ENCODE measurements at places on chromosomes 11 and 22.
A peak's percentile ranks its signal among the peaks of the same experiment; 100 is the strongest.

- DNase-seq = no peak
These were observed 84.6 kb upstream of the PHOX2A start for GRCh38 chr11:72328366-72329224.

- DNase-seq = no peak
These were observed 34.7 kb downstream of the USP35 start for GRCh38 chr11:78223320-78223954.

GRCh38 chr11:91041626-91042025 lies 818.8 kb upstream of the CHORDC1 start:
- DNase-seq = no peak

DNA sequence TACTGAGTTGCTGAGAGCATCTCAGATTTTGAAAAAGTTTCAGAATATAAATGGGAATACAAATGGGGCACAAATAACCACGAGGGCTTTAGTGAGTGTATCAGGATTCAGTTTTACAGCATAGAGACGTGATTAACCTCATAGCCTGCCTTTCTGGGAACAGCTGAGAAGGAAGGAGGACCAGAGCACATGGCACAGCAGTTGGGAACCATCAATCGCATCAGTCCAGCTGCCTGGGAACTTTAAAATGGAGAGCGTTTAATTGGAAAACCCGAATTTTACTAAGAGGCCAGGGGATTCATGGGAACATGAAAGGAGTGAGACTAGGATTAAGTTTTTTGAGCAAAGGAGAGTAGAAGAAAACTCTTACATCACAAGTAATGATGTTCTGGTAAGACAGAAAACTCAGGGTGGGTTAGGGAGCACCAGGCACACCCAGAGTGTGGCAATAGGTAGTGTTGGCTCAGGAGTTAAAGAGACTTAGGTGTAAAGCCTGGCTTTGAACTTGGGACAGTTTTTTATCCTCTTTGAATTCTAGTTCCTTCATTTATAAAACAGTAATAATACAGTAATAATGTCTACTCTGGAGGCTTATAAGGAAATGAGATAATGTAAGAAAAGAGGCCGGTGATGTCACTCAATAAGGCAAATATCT lies 40.2 kb downstream of the FZD4 start:
- DNase-seq = no peak

DNA sequence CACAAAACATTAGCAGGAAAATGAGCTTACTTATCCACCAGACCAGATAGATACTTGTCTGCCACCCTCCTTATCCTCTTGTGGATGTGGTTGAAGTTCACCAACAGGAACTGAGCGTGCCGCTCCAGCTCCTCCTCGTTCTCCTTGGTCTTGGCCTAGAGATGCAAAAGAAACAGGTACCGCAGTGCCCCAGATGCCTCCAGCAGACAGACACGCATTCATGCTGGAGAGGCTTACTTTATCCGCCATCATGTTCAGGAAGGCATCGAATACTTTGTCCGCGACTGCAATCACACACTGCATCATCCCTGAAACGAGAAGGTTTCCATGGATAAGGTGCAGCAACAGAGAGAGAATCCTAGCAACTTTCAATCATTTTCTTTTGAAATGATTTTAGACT lies 21.0 kb upstream of the SERPIND1 start:
- DNase-seq = no peak

DNA sequence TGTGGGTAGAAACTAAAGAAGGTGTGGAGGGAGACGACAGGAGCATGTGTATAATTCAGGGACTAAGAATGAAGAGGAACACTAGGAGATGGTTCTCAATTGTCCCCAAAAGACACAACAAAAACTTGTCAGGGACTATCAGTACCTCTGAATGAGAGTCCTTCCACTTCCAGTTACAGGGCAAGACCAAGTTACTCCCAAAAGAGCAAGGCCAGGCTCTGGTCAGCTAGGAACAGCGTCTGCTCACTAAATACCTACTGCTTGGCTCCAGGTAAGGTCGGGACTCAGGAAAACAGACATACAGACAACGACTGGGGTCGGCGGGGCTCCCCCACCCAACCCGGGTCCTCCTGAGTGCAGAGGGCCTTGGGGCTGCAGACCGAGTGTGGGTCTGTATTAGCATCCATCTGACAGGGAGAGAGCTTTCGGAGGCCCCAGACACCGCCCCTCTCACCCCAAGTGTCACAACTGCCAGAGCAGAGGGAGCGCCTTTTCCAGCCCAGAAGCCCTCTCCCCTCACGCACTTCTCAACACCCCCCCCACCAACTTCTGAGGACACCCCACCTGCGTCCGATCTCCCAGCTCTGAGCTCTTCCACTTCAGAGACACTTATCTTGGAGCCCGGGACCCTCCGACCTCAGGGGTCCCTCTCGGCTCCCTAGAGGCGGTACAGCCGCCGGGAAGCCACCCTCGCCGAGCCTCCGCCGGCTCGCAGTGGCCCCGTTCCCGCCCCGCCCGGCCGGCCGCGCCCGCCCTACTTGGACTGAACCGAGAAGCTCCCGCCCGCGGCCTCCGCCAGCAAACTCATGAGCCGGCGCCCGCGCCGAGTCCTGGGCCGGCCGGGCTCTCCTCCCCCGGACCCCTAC lies 522 bp downstream of the RHOG start:
- DNase-seq = no peak

DNA sequence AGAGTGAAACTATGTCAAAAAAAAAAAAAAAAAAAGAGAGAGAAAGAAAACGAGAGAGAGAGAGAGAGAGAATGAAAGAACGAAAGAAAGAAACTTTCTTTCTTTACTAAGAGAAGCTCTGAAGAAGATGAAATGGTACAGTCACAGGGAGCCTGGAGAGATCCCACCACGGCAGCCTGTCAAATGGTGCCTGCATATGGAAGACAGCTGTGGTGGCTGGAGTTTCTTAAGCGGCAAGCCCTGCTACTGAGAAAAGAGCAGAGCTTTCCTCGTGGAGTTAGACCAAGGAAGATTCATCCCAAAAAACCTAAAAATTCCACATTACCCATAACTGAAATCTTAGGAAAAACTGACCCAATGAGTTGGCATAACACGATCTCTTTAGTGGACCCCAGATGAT lies 66.7 kb downstream of the MICAL3 start:
- no peak for DNase-seq

GRCh38 chr11:96045622-96046456 lies 121.9 kb upstream of the MTMR2 start:
- peak; percentile 51 for DNase-seq

DNA sequence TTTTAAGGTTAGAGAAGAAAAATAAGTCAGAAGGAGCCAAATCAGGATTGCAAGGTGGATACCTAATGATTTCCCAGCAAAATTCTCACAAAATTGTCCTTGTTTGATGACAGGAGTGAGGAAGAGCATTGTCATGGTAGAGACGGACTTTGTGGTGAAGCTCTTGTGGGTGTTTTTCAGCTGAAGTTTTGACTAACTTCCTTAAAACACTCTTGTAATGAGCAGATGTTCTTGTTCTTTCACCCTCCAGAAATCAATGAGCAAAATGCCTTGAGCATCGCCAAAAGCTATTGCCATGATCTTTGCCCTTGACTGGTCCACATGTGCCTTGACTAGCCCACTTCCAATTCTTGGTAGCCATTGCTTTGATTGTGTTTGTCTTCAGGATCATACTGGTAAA lies 20.0 kb downstream of the CALCB start:
- no peak for DNase-seq

DNA sequence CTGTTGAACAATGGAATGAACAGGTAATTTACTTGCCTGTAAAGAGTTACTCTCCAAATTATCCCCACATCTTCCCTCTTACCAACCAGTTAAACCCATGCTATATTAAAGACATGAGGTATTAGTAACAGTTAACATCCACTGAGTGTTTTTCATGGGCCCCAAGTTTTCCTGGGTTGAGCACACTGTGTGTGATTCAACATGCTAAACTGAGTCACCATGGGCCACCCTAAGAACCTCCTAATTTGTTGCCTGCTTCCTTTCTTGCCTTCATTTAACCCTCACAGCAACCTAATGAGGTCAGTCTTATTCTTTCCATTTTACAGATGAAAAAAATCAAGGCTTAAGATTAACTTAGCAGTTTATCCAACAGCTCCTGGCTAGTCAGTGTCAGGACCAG lies 51.0 kb downstream of the GALNT18 start:
- DNase-seq = no peak

- DNase-seq = peak; percentile 33
These were observed 39.1 kb upstream of the CREB3L1 start for GRCh38 chr11:46238078-46238966.

DNA sequence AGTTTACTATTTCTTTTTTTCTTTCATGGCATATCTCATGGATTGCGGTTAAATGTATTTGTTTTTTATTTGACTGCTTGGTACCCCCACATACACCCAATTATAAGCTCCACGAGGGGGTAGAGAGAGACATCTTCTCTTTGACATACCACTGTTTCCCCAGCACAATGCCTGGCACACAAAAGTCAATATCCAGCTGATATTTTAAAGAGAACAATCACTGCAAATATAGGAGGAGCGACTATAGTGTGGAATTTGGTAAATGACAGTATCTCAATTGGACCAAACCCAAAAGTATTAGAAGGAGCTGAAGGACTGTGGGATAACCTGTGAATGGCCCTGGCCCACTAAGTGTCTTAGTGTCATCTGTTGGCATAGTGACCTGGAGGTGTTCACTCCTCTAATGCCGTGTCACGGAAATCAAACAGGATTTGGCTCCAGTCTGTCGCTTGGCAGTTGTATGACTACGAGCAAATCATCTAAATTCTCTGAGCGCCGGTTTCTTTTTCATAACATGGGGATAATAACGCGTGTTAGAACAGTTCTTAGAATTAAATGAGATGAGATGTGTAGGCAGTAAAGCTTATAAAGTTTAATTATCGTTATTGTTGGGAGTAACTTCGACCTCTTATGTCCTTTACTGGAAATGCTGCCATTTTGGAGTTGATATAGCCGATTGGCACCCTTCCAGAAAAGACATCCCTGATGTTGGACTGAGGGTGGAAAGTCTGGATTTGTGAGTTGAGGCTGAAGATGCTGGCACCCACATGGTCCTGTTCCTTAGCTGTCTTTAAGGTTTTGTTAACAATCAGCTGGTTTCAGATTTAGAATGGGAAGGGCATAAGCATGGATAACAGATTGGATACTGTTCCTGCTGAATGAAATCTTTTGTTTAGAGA lies 144.5 kb downstream of the DBX1 start:
- DNase-seq = no peak

DNA sequence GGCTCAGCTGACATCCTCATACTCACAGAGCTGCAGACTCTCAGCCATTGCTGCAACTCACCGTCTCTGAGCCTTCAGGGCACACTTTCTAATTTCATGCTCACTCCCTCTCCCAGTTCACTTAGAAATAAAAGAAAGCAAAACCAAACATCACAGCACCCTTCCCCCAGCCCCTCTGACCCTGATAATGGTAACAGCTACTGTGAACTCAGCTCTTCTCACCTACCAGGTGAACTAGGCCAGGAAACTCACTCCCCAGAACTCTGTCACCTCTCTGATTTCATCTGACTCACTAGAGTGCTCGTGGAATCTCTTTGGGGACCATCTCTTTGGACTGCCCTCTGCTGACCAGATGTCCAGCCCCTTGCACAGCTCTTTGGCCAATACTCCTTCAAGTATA lies 14.5 kb upstream of the PARVA start:
- no peak for DNase-seq

DNA sequence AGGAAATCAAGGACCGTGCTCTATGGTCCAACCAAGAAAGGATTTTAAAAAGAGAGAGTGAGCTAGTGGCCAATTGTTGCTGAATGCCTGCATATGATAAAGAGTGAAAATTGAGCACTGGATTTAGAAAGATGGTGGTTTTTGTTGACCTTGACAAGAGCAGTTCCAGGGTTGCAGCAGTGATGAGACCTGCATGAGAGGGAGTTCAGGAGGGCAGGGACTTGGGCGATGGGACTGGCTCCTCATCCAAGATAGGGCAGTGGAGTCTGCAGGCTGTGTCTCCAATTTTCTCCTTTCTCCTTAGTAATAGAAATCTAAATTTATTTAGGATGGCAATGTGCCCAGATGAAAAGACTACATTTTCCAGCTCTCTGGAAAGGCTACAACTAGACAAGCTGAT lies 94.0 kb upstream of the B3GAT1 start:
- no peak for DNase-seq

GRCh38 chr11:2885017-2885677 lies 428 bp downstream of the CDKN1C start:
- DNase-seq = no peak

- no peak for DNase-seq
These were observed 20.0 kb upstream of the PARVB start for GRCh38 chr22:44004104-44004460.

- DNase-seq = no peak
These were observed 139.0 kb downstream of the KCNC1 start for GRCh38 chr11:17873586-17873985.

- DNase-seq = no peak
These were observed 53.1 kb downstream of the THAP12 start for GRCh38 chr11:76327756-76328388.

DNA sequence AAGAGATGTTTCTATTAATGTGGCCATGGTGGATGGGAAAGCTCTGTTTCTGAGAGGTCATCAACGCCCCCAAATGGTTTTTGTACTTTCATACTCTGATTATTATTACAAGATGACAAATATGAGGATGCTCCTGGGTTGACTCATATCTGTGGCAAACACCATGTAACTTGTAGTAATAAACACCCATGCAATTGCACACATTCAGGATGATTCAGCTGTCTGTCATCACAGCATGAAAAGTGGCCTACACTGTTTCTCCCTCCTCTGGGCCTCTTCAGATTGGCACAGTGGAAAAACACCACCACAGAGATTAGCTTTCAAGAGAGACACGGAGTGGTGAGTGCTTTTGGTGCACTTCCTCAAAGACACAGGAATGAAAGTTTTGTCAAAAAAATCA lies 85.4 kb downstream of the MTNR1B start:
- DNase-seq = peak; percentile 93

GRCh38 chr11:119626197-119626841 lies 102.7 kb downstream of the NECTIN1 start:
- DNase-seq = no peak

GRCh38 chr11:8962841-8963240 lies 1.4 kb downstream of the TMEM9B start:
- no peak for DNase-seq

- DNase-seq = peak; percentile 3
These were observed 733.5 kb upstream of the CCDC90B start for GRCh38 chr11:84019571-84020194.

- no peak for DNase-seq
These were observed 5.5 kb downstream of the MRGPRX2 start for GRCh38 chr11:19055016-19055415.

DNA sequence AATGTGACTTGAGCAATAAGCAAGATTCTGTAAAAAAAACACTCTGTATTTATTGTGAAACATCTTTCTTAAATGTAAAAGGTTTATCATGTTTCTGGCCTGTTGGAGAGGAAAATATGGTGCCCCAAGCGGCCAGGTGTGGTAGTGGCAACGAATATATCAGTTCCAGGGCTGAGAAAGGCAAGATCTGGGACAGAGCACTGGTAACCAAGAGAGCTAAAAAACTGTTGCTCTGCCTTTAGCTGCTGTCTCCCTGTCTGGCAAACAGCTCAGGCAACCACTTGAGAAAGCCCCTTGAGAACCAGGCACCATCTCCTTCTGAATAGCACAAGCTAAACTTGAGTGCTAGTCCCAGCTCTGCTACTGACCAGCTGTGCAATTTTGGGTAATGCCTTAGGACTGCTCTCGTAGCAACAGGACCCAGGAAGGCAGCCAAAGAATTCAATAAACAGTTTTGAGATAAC lies 129.9 kb downstream of the KCNC1 start:
- DNase-seq = no peak
